ENCODE measurements at places on chromosomes 16 and 17.
A peak's percentile ranks its signal among the peaks of the same experiment; 100 is the strongest.

- DNase-seq = no peak
These were observed 1.6 kb downstream of the KCNG4 start for GRCh38 chr16:84237994-84238750.

GRCh38 chr17:81715872-81716673 lies 4.0 kb downstream of the SLC25A10 start:
- DNase-seq = no peak

DNA sequence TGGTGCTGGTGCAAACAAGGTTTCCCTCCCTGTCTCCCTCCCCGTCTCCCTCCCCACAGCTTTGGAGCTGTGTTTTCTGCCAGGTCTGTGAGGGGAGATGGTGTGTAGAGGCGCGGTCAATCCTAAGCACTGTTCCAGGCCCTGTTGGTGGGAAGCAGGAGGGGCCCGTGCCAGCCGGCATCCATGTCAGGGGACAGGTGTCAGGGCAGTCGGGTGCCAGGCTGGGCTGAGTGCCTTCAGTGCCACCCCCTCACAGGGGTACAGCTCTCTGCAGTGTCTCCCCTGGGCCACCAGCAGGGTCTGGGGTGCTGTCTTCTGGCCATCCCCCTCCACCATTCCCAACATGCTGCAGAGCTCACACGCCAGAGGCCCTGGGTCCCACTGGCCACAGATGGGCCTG lies 73.6 kb downstream of the KLHDC4 start:
- no peak for DNase-seq

DNA sequence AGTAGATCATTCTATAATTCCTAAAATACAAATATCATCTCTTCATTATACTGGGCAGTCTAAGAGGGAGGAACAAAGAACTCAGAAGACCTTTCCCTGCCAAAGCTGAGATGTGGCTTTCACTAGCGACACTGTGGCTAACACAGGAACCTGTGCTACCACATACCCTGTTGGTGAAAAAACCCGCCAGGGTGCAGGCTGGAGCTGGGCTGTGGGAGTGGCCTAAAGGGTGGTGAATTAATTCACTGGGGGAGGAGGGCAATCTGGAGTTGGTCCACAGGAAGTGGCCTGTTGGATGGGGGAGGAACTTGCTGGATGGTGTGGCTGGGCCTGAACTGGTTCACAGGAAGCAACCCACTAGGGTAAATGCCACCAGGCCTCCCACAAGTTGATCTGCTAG lies 7.4 kb downstream of the ZNF594 start:
- DNase-seq = peak; percentile 38

GRCh38 chr16:56779906-56780305 lies 50.0 kb downstream of the NUP93 start:
- no peak for DNase-seq

GRCh38 chr17:57498443-57498842 lies 242.1 kb downstream of the MSI2 start:
- DNase-seq = no peak

GRCh38 chr16:19645557-19645981 lies 72.5 kb downstream of the KNOP1 start:
- no peak for DNase-seq

DNA sequence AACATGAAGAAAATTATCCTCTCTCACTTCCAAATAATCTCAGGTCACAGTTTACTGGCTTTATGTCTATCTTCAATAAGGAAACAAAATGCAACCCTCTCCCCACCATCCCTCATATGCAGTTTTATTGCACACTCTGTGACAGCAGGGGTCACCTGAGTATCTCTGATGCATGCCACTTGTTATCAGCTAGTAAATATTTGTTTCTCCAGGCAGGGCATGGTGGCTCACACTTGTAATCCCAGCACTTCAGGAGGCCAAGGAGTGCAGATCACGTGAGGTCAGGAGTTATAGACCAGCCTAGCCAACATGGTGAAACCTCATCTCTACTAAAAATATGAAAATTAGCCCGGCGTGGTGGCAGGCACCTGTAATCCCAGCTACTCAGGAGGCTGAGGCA lies 61.1 kb downstream of the ADAMTS18 start:
- no peak for DNase-seq

DNA sequence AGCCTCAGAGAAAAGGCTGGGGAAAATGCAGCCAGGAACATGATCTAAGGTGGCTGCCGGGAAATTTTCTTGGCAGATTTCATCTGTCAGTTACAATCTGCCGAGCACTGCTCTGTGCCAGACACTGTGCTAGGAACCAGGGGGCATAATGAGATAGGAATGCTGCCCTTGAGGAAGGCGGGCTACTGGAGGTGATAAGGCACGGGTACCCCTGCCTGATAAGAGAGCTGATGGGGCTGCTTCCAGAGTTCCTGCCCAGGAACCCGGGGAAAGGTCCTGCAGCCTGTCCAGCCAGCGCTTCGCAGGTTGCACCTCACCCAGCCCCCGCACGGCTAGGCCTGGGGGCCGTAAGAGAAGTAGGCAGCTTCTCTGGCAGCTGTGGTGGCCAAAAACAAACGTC lies 3.1 kb downstream of the SCNN1G start:
- DNase-seq = no peak

- no peak for DNase-seq
These were observed 17.9 kb upstream of the SNTB2 start for GRCh38 chr16:69169051-69169450.

DNA sequence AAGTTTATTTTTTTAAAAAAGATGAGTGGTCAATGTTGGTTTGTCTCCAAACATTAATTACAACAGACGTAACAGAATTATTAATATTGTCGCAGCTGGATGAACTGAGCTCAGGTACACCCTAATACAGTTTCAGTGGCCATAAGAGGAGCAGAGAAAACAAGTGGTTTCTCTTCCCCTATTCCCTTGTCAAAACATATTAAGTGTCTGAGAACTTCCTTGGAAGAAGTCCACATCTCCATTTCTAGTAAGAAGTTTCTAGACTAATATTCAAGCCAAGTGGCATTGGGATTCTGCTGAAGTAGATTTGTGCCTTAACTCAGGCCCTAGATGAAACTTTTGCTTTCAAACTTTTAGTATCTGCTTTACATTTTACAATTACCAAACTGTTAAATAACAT lies 47.7 kb downstream of the GNA13 start:
- no peak for DNase-seq

DNA sequence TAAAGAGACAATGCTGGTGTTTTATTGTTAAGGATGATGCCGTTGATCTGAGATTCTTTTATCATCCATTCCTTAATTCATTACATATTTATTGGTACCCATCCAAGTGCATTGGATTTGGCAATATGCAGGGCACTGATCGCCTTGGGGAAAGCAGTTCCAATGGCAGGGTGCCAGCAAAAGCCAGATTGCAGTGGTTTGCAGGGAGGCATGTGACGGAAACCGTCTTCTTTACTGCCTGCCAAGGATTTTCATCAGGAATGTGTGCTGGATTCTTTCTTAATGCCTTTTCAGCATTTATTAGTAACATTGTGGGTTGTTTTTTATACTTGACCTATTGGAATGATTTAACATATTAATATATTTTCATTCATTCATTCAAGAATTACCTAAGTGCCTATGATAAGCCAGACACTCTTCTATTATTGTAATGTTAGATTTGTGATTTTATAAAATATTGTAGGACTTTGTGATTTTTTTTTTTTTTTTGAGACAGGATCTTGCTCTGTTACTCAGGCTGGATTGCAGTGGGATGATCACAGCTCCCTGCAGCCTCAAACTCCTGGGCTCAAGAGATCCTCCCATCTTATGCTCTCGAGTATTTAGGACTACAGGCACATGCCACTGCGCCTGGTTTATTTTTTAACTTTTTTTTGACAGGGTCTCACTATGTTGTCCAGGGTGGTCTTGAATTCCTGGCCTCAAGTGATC lies 93.4 kb upstream of the TNRC6A start:
- no peak for DNase-seq

DNA sequence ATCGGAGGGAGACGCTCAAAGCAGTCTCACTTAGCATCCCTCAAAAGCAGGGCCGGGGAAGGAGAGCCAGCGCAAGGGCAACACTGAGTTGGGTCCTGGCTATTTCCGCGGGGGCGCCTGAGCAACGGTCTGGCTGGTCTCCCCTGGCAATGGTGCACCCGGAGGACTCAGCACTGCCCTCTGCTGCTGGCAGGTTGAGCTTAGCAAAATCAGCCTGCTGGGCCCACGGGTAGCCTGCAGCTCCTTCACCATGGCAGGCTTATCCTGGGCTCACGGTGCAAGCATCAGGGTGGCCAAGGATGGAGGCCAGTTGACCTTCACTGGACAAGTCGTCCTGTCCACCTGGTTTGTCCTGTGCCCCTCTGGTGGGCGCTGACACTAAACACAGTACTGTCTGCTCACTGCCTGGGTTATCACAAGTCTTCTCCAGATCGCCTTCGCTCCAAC lies 14.4 kb upstream of the ALDH3A1 start:
- no peak for DNase-seq

DNA sequence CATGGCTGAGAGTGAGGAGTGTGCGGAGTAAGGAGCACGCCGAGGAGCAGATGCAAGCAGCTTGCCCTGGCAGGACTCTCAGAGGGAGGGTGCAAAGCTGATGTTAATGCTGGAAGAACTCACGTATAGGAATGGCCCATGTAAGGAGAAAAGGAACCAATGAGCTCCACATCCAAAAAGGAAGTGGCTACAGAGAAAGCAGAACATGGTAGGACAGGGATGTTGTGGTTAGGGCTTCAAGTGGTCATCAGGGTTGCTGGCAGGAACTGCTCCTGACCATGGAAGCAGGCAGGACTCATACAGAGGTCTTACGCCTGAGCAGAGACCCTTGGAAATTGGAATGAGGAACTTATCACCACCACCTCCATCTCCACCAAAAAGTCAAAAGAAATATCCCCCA lies 5.2 kb downstream of the MYO1D start:
- DNase-seq = no peak

DNA sequence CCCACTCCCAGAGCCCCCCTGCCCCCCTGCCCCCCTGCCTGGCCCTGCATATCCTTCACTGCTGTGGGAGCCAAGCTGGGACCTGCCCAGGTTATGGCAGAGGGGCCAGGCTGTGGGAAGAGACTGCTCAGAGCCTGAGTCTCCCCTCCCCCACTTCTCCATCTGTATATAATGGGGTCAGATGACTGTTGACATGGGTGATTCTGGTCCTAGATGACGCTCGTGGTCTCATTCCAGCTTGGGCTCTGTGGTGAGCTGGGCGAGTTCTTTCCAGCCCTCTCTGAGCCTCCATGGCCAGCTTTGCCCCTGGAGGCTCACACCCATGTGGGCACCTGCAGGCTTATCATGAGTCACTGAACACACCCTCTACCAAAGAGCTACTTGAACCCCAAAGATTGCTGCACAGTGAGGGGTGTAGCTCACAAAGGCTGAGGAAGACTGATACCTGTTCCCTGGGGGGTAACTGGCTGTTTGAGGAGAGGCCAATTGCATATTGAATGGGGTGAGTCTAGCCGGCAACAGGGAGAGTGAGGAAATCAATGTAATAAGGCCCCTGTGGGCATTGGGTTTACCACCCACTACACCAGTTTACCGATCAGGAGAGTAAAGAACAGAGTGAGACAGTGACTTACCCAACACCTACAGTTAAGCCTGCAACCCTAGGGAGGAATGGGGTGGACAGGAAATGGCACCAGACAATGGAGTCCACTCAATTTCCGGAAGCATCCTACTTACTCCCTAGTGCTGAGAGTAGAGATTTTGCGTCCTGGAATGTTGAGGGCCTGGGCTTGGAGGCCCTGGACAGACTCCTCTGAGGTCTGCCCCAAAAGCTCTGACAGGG lies 4.2 kb upstream of the SREBF1 start:
- DNase-seq = no peak

DNA sequence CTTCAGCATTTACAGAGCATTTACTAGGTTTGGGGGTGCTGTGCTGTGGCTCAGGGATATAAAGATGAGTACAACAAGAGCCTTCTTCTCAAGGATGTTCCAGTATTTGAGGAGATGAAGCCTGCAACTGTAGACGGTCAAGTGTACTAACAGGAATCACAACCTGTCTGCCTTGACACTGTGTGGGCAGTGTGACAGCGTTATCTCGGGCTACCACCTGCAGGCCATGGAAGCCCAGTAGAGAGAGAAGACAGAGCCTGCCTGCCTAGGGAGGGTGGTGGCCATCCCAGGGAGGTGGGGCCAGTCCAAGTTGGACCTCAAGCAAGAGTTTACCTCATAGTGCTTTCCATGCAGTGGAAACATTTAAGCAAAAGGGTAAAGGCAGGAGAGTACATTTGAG lies 215.1 kb upstream of the ASIC2 start:
- no peak for DNase-seq

DNA sequence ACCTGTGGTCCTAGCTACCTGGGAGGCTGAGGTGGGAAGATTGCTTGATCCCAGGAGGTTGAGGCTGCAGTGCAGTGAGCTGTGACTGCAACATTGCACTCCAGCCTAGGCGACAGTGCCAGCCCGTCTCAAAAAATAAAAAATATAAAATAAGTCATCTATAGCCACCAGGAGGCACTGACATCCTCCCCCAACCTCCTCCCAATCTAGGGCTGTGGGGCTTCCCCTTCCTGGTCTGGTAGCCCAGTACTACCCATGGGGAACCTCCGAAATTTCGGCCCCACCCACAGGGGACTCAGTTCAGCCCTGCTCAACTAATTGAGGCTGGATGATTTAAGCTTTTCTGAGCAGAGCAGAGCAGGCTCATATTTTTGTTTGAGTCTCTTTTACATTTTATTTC lies 3.2 kb downstream of the ZSCAN10 start:
- DNase-seq = peak; percentile 55

DNA sequence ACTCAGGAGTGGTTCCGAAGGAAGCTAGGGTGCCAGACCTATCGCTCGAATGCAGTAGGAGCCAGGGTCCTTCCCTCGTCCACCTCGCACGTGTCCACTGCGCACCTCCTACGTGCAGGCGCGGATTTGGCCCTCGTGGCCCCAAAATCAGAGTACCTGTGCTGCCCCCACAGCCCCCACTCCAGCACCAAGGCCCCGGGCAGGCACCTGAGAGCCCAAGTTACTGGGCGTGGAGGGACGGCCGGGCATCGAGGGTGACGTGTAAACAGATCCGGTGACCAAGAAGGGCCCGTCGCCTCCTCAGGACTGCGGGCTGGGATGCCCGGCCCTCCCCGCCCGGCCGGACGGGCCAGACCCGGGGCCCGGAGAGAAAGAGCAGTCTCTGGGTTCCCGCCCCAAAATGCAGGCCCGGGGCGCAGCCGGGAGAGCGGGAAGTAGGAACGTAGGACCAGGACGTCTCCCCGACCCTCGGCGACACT lies 492 bp downstream of the SLC25A39 start:
- DNase-seq = no peak

- DNase-seq = no peak
These were observed 42.9 kb upstream of the TNRC6C start for GRCh38 chr17:77915594-77916021.

DNA sequence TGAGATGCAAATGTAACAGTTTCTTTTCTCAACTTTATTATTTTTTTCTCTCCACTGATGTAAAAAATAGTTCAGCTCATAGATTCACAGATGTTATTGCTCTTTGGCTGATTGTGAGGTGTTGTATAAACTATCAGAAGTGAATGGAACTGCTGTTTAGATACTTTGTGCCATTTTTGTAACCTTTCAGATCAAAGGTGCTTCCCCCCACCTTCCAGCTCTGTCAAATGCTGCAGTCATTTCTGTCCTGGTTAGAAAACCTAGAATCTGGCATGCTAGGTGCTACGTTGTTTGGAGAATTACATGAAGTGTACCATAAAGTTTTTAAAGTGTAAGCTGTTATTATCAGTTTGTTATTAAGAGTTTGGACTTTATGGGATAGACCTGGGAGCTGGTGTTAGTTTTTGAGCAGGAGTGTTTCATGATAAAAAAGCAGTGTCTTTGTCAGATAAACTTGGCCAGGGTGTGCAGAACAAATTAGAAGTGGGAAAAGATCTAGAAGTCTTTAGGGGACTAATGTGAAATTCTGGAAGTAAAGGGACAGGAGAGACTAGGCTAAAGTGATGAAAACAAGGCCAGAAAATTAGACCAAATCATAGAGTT lies 1.8 kb upstream of the WIPI1 start:
- DNase-seq = no peak

- DNase-seq = no peak
These were observed 31.9 kb downstream of the RMI2 start for GRCh38 chr16:11377154-11377553.

Measured in T-helper 2 cell (primary cell).